ENCODE measurements at places on chromosomes 7 and 10. TPM values are rescaled to one million over a fixed set of nuclear protein-coding genes. Genes with fewer than 3 reads are reported as not detected.

Gene FRMD4A
- total RNA-seq = 29.1 TPM

Gene CYP3A7
- total RNA-seq = 0.58 TPM

Gene HOXA4
- total RNA-seq = 3.2 TPM

DNA sequence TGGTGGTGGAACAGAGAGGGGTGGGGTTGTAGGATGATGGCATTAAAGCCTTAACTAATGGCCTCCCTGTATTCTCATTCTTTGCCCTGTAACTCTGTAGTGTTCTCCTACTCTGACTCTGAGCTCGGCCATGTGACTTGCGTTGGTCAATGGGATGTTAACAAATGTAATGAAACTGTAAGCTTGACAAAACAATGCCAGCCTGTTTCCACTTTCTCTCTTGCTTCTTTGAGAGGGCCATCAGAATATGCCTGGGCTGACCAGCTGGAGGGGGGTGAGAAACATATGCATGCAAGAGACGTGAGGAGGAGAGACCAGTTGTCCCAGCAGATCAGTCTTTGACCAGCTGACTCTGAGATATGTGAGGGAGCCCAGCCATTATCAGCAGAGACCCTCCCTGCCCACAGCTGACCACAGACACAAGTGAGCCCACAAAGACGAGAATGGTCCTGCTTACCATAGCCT is 100.6 kb downstream of the ICA1 start:
- H3K27ac ChIP-seq = no peak overlapping the region
- H3K4me3 ChIP-seq = no peak overlapping the region
- H3K36me3 ChIP-seq = no peaks in the 10 kb centered on the region
- H3K4me1 ChIP-seq = no peaks in the 10 kb centered on the region
- DNase-seq = peak; percentile 54
- H3K27me3 ChIP-seq = no peaks in the 10 kb centered on the region

GRCh38 chr7:55033236-55033846 is 14.5 kb downstream of the EGFR start:
- H3K4me1 ChIP-seq = no peaks in the 10 kb centered on the region
- no peaks in the 10 kb centered on the region for H3K27me3 ChIP-seq
- peaks cover 4% of the 10 kb centered on the region for H3K36me3 ChIP-seq
- no peak overlapping the region for H3K4me3 ChIP-seq
- DNase-seq = no peak

- H3K4me3 ChIP-seq = no peak overlapping the region
- H3K27ac ChIP-seq = peak overlapping the region; percentile 90
- peak; percentile 71 for DNase-seq
- H3K27me3 ChIP-seq = no peaks in the 10 kb centered on the region
These were observed 817.7 kb upstream of the IGFBP3 start for GRCh38 chr7:46738796-46739195.

DNA sequence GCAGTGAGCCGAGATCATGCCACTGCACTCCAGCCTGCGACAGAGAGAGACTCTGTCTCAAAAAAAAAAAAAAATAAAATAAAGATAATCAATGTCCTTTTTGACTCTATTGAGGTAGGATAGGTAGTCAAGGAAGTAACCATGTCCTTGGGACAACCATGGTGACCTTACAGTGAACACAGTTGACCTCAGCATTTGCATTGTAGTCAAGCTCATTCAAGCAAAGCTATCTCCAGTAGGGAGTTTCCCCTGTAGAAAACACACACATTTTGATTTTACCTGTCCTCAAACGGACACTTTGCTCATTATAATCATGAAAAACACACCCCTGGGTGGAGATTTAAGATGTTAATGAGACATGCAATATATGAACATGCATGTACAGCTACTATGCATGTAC is 171.7 kb downstream of the KIF20B start:
- peaks cover 2% of the 10 kb centered on the region for H3K4me1 ChIP-seq
- no peak overlapping the region for H3K27ac ChIP-seq
- H3K27me3 ChIP-seq = no peaks in the 10 kb centered on the region
- H3K36me3 ChIP-seq = no peaks in the 10 kb centered on the region
- DNase-seq = no peak

DNA sequence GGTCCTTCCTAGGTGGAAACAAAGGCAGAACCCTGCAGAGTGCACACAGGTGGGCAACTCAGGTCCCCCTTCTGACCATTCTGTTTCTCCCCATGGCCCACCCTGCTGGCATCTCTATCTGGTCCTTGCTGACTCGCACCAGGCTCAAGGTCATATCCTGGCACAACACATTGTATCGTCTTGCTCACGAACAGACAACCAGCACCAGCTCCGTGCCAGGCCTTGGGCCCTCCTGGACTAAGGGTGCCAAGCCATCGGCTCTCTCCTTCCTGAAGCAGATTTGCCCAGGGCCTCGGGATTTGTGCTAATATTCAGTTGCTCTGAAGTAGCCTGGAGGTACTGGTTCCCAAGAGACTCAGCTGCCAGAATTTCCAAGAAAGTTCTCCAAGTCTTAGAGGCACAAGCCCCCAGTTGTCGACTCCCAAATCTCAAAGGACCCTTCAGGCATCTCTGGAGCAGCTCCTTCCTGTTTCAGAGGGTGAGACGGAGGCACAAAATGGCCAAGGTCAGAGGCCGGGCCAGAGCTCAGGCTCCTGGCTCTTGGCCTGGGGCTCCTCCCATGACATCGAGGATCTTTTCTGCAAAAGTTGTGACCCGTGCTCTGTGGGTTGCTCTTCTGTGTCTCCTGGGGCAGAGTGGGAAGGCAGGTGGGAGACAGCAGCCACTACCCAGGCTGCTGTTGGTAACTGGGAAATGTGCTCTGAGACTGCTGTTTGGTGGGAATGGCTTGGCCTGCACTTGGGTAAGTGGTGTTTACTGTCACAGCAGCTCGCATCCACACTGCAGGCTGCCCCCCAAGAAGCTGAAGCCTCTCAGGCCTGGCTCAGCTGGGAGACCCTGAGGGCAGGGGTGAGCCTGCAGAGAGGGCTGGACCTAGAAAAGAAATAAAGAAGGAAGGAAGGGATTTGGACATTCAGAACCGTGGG is 121.3 kb downstream of the RGS10 start:
- peaks cover 21% of the 10 kb centered on the region for H3K36me3 ChIP-seq
- DNase-seq = no peak
- H3K4me1 ChIP-seq = peaks cover 48% of the 10 kb centered on the region
- no peak overlapping the region for H3K4me3 ChIP-seq

DNA sequence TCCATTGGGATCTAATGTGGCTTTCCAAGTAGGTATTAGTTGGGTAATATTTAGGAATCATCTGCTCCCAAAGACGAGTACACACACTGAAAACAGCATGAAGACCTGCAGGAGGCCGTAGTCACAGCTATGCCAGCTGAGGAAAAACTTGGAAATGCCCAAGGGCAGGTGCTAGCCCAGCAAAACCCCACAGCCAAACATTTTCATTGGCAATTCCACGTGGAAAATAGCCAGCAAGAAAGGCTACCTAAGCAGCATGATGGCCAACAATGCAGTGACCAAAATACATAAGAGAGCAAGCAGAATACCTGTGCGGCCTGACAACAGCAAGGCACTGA is 32.7 kb downstream of the DOCK4 start:
- no peaks in the 10 kb centered on the region for H3K27me3 ChIP-seq
- peak overlapping the region; percentile 70 for H3K27ac ChIP-seq
- DNase-seq = no peak

DNA sequence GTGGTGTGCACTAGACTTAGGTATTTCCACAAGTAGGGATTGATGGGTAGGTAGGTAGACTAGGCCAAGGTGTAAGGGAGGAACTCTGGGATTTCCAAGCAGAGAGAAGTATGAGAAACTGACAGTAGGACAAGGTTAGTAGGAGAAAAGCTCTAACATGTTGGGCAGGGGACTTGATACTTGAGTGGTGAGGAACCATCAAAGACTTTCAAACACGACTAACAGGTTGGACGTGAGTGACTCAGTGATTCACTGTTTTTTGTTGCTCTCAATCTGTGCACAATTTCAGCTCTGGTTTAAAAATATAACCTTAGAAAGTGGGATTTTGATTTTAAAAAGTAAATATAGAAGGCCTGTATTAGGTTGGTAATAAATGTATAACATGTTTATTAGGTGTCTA is 44.4 kb downstream of the KLHDC10 start:
- H3K4me3 ChIP-seq = no peak overlapping the region
- DNase-seq = no peak
- H3K27ac ChIP-seq = no peak overlapping the region
- H3K36me3 ChIP-seq = peaks cover 14% of the 10 kb centered on the region
- H3K4me1 ChIP-seq = peaks cover 2% of the 10 kb centered on the region
- H3K27me3 ChIP-seq = no peaks in the 10 kb centered on the region

DNA sequence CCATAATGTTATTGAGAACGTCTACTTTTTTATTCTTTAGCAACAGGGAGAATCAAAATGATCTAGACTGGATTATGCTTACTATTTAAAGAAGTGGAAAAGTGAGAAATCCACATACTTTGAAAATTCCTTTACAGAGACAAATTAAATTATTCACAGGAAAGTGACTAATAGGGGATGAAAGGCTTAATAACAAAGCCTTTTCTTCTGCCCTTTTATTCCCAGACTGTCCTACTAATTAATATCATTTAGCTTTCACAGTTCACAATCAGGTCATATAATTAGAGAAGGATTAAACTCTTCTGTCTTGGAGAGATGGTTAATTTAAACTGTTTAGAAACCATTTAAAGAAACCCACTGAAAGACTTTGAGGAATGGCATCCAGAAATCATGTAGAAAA is 58.8 kb downstream of the ARL4A start:
- no peak overlapping the region for H3K27ac ChIP-seq
- H3K4me3 ChIP-seq = no peak overlapping the region
- DNase-seq = no peak
- no peaks in the 10 kb centered on the region for H3K27me3 ChIP-seq

GRCh38 chr7:46461334-46461777 is 540.3 kb upstream of the IGFBP3 start:
- H3K27ac ChIP-seq = no peak overlapping the region
- H3K27me3 ChIP-seq = no peaks in the 10 kb centered on the region
- H3K36me3 ChIP-seq = no peaks in the 10 kb centered on the region
- no peak for DNase-seq
- H3K4me1 ChIP-seq = no peaks in the 10 kb centered on the region

- no peaks in the 10 kb centered on the region for H3K27me3 ChIP-seq
- no peak overlapping the region for H3K27ac ChIP-seq
- peak; percentile 54 for DNase-seq
- H3K4me3 ChIP-seq = no peak overlapping the region
These were observed 20.9 kb downstream of the CD36 start for GRCh38 chr7:80659120-80660055.

DNA sequence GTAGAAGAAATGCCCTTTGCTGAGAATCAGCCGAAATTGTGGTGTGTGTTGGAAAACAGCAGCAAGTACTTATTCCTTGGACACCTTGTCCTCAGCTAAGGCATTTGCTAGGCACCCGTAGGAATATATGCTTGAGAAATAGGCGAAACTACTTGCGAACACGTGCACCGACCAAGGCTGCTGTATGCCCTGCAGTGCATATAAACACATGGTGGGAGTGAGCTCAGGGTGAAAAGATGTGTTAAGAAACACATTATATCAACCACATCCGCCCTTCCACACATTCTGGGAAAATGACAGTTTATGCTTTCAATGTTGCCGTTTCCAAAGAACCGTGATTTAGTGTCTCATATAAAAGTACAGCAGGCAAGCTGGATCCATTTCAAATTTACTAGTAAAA is 199.2 kb downstream of the JCAD start:
- no peak for DNase-seq
- H3K27me3 ChIP-seq = no peaks in the 10 kb centered on the region
- H3K36me3 ChIP-seq = no peaks in the 10 kb centered on the region
- no peak overlapping the region for H3K27ac ChIP-seq

DNA sequence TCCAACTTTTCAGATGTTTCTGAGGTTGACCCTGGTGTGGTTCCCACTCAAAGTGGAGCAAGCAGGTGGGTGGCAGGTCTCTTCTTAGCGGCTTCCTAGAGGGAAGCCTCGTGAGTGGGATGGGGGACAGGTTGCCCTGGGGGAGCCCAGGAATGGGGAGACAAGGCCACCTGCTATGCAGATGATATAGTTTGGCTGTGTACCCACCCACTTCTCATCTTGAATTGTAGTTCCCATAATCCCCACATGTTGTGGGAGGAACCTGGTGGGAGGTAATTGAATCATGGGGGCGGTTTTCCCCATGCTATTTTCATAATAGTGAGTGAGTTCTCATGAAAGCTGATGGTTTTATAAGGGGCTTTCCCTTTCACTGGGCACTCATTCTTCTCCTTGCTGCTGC is 68.3 kb downstream of the KIAA1217 start:
- H3K27me3 ChIP-seq = no peaks in the 10 kb centered on the region
- H3K4me1 ChIP-seq = no peaks in the 10 kb centered on the region
- H3K4me3 ChIP-seq = no peak overlapping the region
- H3K36me3 ChIP-seq = no peaks in the 10 kb centered on the region
- H3K27ac ChIP-seq = no peak overlapping the region

DNA sequence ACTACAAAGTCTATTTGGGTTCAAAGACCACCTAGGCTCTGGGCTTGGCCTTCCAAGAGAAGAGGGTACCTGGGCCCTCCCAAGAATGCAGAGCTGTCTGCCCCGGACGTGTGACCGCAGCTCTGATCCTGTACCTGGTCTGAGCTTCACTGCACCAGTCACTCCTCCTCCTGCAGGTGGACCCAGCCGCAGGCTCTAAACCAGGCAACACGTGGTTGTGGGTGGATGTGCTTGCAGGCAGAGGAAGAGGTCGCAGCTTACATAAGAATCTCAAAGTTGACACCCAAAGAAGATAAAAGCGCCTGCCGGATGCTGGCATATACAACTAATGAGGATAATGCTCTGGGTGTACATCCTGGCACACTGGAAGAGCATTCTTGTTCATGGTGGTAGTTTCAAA is 9.4 kb upstream of the PFKP start:
- H3K27ac ChIP-seq = no peak overlapping the region
- peaks cover 6% of the 10 kb centered on the region for H3K27me3 ChIP-seq
- H3K4me1 ChIP-seq = peaks cover 12% of the 10 kb centered on the region
- no peaks in the 10 kb centered on the region for H3K36me3 ChIP-seq
- H3K4me3 ChIP-seq = no peak overlapping the region
- no peak for DNase-seq

DNA sequence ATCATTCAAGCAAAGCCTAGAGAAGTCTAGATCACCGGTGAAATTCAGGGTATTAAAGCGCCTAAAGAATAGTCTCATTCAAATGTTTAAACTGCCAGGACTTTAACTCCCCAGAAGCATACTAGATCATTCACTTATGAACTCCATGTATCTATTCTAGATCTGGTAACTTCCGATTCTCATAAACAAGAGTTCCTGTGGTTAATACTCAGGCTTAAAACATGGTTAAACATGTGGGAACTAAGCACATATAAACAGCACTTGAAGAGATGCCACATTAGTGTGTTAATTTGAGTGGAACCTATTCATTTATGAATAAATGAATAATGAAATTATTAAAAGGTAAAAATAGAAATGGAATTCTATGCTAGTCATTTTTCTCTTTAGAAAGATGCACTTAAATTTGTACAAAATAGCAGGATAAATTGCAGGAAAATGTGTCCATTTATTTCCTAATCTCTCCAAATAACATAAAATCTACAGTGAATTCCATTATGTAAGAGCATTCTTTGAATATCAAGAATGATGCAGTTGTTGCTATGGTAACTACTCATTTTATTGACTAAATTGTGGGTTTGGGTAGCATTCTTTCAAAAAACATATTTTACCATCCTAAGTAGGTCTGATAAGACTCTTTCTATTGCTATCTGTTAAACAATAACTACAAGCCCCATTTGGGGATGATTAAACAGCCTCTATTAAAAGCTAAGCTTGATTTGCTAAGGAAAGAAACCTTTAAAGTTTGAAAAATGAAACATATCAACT is 147.6 kb upstream of the TMEM168 start:
- no peak overlapping the region for H3K27ac ChIP-seq
- peaks cover 9% of the 10 kb centered on the region for H3K4me1 ChIP-seq
- peak; percentile 33 for DNase-seq
- H3K36me3 ChIP-seq = no peaks in the 10 kb centered on the region
- H3K4me3 ChIP-seq = no peak overlapping the region

- no peak for DNase-seq
- peak overlapping the region; percentile 29 for H3K27ac ChIP-seq
- peaks cover 68% of the 10 kb centered on the region for H3K4me1 ChIP-seq
- H3K27me3 ChIP-seq = peaks cover 65% of the 10 kb centered on the region
- peak overlapping the region; percentile 19 for H3K4me3 ChIP-seq
These were observed 1.4 kb upstream of the HOXA7 start for GRCh38 chr7:27157702-27158431.
